ENCODE measurements at places on chromosomes 3 and 15.

DNA sequence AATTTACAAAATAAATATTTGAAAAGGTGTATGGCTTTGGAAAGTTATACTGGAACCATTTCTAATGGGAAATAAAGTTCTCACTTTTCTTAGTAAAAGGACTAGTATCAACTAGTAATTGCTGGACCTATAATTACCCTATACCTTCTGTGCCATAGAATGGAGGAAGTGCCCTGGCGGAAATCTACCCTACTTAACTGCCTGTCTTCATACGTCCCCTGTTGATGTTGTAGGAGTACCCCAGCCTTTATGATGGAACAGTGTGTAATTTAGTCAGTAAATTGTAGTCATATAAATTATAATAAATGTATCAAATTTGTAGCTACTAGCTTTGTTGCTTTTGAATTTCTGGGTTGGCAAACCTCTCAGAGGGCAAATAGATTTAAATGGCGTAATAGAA lies 149.9 kb downstream of the LPP start:
- DNase-seq = no peak

- no peak for DNase-seq
Observed at GRCh38 chr3:141379250-141379966, 11.1 kb downstream of the ZBTB38 start.

GRCh38 chr15:41978534-41978933 lies 6.2 kb upstream of the EHD4 start:
- no peak for DNase-seq

DNA sequence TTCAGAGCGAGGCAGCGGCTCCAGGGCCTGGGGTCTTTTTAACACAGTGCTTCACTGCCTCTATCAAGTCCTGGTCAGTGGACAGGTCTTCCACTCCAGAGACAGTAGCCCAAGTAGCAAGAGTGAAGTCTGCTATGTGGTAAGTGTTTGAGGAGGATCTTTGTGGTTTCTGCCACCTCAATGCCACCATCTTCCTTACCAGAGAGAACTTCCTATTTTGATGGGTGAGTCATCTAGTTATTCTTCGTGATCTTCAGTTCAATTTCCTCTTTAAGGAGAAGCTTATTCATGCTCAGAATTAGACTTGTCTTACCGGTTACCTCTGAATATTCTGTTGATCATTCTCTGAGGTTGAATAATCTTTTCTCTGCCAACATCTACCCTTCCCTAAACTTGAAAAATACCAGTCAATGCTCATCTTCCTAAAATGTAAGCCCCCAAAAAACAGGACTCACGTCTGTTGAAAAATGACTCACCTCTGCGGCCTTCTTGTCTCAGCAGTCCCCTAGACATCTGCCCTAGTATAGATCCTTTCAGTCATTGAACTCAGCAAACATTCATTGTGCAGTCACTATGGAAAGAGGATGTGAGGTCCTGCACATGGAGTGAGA lies 32.2 kb upstream of the BCL6 start:
- no peak for DNase-seq

DNA sequence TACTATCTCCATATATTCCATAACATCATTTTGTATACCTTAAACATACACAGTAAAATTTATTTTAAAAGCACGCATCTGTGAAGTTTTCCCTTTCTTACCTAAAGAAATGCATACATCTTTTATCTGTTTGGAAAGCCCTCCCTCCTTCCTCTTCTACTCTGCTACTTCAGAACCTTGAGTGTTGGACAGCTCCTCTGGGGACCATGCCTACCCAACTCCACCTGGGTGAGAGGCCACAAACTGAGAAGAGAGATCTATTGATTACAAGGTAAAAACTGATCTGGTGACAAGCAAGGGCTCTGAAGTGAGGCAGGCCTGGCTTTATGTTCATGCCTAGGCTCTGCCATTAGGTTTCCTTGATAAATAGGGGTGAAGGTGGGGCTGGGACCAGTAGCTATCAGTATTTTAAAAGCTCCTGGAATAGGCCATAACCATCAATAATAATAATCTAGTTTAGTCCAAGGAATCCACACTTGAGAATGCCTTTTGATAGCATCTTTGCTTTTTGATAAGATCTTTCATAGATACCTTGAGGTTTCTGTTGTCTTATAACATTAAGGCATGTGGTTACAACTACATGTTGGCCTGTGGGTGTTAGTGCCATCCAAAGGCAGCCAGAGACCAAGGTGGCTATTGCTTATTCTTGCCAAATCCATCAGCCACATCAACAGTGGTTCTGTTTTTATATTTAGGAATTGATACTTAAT lies 148.8 kb downstream of the KCNMB2 start:
- no peak for DNase-seq

Data from COR-L47 (cell line).